ENCODE measurements at places on chromosomes 1 and 21. TPM values are rescaled to one million over a fixed set of nuclear protein-coding genes. Genes with fewer than 3 reads are reported as not detected.

DNA sequence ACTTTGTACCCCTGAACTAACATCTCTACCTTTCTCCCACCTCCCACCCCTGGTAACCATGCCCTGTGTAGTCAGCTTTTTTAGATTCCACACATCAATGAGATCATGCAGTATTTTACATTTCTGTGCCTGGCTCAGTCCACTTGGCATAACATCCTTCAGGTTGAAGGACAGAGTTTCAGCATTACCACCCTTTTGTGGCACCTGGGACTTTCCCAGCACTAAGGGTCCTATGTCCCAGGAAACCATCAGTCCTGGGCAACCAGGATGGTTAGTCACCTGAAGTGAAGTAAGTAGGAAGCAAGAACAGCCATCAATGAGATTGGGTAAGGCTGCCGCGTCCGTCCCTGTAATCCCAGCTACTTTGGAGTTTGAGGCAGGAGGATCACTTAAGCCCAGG is 370.6 kb downstream of the SIPA1L2 start:
- H3K27ac ChIP-seq, result no peak overlapping the region
- H3K4me3 ChIP-seq, result no peak overlapping the region

DNA sequence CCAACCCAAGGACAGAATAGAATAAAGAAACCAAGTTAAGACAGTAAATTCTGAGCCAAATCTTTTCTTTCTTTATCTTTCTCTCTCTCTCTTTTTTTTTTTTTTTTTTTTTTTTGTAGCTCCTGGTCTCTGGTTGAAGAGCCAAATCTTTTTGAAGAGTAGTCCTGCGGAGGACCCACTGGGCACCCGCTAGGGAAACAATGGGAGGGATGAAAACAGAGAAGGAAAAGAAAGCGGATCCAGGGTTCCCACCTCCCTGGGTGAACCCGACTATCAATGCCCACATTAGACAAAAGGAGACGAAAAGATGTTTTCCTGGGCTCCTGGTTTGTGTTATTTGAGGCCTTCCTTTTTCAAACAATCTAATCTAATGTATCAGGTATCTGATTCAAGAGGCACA is 49.8 kb upstream of the FBXO28 start:
- H3K4me1 ChIP-seq, result peaks cover 7% of the 10 kb centered on the region
- no peaks in the 10 kb centered on the region for H3K27me3 ChIP-seq
- no peak overlapping the region for H3K27ac ChIP-seq
- H3K4me3 ChIP-seq, result no peak overlapping the region
- no peak for DNase-seq

GRCh38 chr1:18404460-18404859 is 76.3 kb upstream of the KLHDC7A start:
- H3K4me1 ChIP-seq, result no peaks in the 10 kb centered on the region
- no peaks in the 10 kb centered on the region for H3K27me3 ChIP-seq
- no peaks in the 10 kb centered on the region for H3K36me3 ChIP-seq
- DNase-seq, result no peak
- no peak overlapping the region for H3K27ac ChIP-seq
- H3K4me3 ChIP-seq, result no peak overlapping the region

GRCh38 chr1:206040328-206040727 is 12.6 kb upstream of the RHEX start:
- H3K27ac ChIP-seq, result peak overlapping the region; percentile 38
- H3K4me1 ChIP-seq, result peaks cover 86% of the 10 kb centered on the region
- H3K4me3 ChIP-seq, result no peak overlapping the region
- DNase-seq, result no peak

GRCh38 chr1:225544263-225544662 is 108.7 kb downstream of the ENAH start:
- H3K4me1 ChIP-seq, result peaks cover 8% of the 10 kb centered on the region
- H3K27me3 ChIP-seq, result no peaks in the 10 kb centered on the region
- no peaks in the 10 kb centered on the region for H3K36me3 ChIP-seq
- no peak for DNase-seq
- no peak overlapping the region for H3K27ac ChIP-seq

Gene LCE2C
- polyA plus RNA-seq, result not detected

Gene CELA2A
- not detected for polyA plus RNA-seq

All from B cell (primary cell).